Skin of body (tissue), 3 donors: ENCODE measurements at places on chromosomes 2 and 18.

DNA sequence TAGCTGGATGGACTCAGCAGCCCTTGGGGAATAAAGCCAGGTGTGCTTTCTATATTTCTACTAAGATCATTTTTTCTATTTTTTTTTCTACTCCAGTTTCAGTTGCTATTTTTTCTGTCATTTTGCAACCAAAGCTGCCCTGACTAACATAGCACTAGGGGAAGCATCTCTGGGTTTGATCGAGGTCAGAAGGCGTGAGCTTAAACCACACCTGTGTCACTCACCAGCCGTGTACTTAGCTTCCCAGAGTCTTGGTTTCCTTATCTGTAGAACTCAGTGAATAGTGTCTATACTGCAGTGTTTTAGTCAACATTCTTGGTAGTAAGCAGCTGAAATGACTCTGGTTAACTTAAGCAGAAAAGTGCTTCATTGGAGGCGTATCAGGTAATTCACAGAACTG, 489.6 kb upstream of the SPRED2 start:
- DNase-seq: no peak

DNA sequence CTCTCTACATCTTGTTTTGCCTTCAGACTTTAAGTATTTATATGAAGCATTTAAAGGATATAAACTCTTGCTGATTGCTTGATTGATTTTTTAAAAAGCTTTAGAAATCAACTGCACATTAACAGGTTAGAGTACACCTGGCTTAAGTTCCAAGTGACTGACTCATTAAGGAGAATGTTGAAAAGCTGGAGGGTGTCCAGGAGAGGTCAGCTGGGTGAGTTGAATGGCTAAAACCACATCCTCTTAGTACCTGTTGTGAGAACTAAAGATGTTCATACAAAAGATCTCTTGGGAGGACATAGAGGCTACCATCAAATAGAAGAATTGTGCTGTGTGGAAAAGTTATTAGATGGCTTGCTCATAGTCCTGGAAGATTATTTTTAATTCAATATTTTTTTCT, 206.8 kb downstream of the TXNL1 start:
- no peak for DNase-seq

GRCh38 chr2:240960309-240960970, 38.0 kb upstream of the SNED1 start:
- DNase-seq: peak; percentile 4

DNA sequence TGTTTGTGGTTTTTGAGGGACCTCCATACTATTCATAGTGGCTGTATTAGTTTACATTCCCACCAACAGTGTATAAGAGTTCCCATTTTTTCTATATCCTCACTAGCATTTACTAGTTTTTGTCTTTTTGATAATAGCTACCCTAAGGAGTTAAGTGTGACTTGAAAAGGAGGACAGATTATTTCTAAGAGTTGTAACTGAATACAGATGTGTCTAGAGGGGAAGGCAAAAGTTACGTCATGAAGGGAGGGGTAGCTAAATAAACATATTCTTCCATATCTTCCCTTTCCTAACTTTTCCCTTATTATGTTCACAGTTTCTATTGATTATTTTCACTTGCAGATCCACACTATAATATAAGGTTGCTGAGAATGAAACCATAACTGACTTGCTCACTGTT, 1315.7 kb upstream of the ZEB2 start:
- DNase-seq: no peak

DNA sequence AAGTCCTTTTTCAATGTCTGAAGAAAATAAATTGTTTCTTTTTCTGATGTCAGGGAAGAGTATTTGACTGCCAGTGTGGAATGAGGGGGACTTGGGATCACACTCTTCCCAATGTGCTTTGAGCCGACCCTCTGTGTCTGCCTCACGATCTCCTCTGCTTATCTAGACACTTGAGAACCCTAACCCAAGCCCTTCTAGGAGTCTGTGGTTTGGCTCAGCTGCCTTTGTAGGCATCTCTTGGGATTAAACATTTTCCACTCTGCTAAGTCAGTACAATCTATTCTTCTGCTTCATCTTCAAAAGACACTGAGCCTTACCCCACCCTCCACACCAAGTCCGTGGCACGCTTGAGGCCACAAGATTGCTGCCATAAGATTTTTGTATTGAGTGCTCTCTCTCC, 19.4 kb downstream of the FAM110C start:
- DNase-seq: no peak

GRCh38 chr18:76482267-76482666, 12.8 kb downstream of the ZNF516 start:
- DNase-seq: no peak

GRCh38 chr18:9700261-9700796, 7.8 kb upstream of the RAB31 start:
- no peak for DNase-seq

- no peak for DNase-seq
These were observed 284.4 kb downstream of the RBM43 start for GRCh38 chr2:150977296-150977695.

DNA sequence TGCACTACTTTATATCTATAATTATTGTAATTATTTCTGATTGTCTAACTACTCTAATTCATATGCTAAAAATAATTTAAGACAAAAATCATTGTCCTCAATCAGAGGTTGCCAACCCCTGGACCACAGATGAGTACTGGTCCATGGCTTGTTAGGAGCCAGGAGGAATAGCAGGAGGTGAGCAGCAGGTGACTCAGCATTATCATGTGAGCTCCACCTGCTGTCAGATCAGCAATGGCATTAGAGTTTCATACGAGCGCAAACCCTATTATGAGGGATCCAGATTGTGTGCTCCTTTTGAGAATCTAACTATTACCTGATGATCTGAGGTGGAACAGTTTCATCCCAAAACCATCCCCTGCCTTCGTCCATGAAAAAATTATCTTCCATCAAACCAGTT, 1434.4 kb downstream of the LRP1B start:
- no peak for DNase-seq

- DNase-seq: no peak
These were observed 39.9 kb upstream of the ELOA2 start for GRCh38 chr18:47075098-47075883.

DNA sequence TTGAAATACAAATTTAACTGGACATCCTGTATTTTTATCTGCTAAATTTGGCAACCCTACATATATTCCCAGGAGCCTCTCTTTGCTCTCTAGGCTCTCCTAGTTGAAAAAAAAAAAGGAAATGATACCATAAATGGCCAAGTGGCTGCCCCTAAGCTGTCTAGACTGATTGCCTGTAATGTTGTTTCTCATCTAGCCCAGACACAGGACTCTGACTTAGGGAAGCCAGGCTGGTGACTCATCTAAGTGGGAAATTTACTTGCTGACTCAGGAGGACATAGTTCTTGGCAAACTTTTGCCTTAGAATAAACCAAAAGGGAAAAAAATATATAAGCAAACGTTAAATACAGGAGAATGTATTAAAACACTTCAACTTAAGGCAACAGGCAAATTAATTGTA, 14.6 kb upstream of the ITGAV start:
- peak; percentile 7 for DNase-seq

DNA sequence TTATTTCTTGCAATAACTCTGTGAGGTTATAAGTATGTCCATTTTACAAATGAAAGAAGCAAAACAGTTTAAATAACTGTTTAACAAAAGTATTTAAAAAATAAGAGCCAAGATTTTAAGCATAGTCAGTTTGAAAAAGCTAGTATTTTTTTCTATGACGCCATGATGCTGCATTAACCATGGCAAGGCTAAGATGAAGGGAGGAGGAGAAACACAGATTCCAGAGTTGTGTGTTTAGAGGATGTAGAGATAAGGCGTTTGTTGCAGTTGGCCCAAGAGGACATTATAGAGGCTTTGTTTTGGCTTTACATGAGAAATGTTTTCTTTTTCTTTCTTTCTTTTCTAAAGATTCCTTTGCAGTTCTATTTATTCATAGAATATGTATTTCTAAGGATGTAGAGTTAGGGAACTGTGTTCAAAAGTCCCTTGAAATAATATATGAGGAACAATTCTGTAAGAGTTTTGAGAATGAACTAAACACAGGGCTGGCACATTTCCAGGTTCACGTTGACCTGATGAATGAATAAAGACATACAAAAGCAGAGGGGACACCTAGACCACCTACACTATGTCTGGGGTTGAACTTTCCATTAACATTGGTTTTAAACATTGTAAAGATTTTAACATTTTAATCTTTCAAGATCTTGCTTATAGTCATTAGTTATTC, 244.2 kb downstream of the KCNS3 start:
- DNase-seq: no peak

DNA sequence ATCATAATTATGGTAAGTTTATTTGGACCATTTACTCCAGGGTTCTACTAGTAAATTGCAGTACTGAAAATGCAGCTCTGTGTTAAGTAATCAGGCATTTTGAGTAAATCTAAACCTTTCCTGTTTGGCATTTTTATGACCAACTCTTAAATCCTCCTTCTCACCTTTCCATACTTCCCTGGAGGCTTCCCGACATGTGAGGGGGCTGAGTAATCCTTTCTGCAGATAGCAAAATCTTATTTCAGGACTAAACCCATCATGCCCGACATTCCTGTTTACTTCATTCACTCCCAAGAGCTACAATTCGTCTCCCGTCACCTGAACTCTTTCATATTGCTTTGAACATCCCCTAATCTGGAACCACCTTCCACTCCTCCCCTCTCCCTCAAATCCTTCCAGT, 296.6 kb downstream of the IKZF2 start:
- no peak for DNase-seq

GRCh38 chr2:64681479-64681967, 27.8 kb upstream of the SERTAD2 start:
- no peak for DNase-seq

DNA sequence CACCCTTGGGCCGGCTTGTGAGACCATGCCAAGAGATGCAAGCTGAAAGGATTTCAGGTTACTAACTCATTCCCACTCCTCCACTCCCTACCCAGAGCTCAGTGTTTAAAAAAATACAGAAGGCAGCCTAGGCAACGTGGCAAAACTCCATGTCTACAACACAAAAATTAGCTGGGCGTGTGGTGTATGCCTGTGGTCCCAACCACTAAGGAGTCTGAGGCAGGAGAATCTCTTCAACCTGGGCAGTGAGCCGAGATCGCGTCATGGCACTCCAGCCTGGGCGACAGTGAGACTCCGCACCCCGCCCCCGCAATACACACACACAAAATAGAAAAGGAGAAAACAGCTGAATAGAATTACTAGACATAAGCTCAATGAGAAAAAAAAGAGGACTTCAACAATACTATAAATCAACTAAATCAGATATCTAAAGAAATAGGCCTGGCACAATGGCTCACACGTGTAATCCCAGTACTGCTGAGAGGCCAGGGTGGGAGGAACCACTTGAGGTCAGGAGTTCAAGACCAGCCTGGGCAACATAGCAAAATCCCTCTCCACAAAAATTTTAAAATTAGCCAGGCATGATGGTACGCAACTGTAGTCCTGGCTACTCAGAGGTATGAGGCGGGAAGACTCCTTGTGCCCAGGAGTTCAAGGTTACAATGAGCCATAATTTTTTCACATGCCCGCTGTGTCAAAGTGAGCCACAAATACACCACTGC, 10.1 kb downstream of the IWS1 start:
- DNase-seq: peak; percentile 5

DNA sequence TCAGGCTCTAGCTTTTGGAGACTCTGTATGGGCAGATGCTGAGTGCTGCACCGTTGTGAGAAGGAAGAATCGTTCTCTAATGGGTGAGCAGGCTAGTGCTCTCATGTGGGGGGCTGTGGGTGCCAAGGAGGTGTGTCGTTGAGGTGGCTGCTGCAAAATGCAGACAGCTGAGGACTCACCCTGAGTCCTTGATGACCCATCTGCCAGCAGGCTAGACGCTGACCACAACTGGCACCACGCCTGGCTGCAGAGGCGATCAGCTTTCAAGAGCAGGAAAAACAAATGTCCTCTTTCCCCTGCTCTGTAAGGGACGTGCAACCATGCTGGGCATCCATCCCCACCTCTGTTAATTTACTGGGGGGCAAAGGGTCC, 48.2 kb downstream of the HAUS1 start:
- DNase-seq: no peak

DNA sequence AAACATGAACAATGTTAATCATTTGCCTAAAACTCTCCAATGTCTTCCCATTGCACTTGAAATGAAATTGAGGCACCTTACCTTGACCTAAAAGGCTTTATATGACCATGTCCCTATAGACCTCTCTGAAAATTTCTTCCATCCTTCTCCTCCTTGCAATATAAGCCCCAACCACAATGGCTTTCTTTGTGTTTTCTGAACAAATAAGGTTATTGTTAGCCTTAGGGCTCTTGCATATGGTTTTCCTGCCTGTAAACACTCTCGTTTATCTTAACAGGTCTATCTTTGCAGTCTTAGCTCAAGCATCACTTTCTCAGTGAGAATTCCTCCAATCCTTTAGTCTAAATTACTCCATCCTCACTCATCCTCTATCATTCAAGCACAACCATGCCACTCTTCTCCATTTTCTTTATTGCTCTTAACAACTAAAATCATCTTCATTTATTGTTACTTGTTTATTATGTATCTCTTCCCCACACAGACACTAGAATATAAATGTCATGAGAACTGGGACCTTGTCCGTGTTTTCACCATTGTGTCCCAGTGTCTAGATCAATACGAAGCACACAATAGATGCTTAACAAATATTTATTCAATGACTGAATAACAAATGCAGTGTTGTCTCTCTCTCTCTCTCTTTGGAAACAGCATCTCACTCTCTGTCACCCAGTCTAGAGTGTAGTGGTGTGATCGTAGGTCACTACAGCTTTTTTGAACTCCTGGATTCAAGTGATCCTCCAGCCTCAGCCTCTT, 129.3 kb downstream of the RDH14 start:
- DNase-seq: no peak

- DNase-seq: no peak
These were observed 1.4 kb downstream of the EHBP1 start for GRCh38 chr2:62706721-62707521.

- DNase-seq: no peak
These were observed 348.0 kb downstream of the GPD2 start for GRCh38 chr2:156784020-156784701.

DNA sequence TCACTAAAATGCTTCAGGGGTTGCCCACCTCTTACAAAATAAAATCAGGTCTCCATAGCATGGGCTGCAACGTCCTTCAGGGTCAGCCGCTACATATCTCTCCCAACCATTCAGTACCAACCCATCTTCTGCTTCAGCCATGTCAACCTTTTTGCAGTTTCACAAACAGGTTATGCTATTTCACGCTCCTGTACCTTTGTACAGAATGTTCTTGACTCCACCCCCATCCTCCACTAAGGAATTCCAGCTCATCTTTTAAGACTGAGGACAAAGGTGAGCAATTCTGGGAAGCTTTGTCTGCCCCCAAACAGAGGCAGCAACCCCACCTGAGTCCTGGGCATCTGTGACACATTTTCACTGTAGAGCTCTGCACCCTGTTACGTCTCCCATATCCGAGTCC, 8.8 kb upstream of the EVA1A start:
- DNase-seq: no peak

DNA sequence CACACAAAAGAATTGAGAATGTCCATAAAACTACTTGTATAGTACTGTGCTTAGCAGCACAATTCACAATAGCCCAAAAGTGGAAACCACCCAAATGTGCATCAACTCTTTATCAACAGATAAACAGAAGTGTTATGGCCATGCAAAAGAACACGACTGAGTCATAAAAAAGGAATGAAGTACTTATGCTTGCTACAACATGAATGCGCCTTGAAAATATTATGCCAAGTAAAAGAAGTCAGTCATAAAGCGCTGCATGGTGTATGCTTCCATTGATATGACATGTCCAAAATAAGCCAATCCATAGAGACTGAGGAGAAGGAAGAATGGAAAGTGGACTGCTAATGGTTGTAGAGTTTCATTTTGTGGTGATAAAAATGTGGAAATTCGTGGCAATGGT, 12.1 kb upstream of the MAP2 start:
- no peak for DNase-seq
